Bone marrow (tissue), 2 donors: ENCODE measurements at places on chromosomes 5 and 9.

GRCh38 chr9:95920017-95920416 lies 44.5 kb downstream of the ERCC6L2 start:
- peak; percentile 20 for DNase-seq

- DNase-seq: no peak
These were observed 130.4 kb upstream of the BASP1 start for GRCh38 chr5:17087035-17087434.

DNA sequence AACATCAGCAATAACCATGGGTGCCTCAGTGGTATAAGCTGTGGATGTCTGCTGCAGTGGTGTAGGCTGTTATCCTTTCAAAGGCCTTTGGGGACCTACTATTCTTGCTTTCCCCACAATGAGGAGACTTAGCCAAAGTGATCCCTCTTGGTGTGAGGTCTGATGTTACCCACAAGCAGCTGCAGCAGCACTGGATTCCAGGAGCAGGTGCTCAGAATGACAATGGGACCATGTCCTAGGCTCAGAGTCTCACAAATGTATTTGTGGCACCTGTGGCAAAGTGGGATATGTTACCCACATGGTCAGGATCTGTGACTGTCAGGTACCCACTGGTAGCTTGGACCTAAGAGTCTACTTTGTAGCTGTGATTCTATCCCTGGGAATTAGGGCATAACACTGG lies 70.4 kb downstream of the RNF130 start:
- no peak for DNase-seq

- DNase-seq: no peak
These were observed 57.1 kb upstream of the ATG10 start for GRCh38 chr5:81914696-81915095.

- no peak for DNase-seq
These were observed 10.5 kb upstream of the MYORG start for GRCh38 chr9:34387239-34387638.

DNA sequence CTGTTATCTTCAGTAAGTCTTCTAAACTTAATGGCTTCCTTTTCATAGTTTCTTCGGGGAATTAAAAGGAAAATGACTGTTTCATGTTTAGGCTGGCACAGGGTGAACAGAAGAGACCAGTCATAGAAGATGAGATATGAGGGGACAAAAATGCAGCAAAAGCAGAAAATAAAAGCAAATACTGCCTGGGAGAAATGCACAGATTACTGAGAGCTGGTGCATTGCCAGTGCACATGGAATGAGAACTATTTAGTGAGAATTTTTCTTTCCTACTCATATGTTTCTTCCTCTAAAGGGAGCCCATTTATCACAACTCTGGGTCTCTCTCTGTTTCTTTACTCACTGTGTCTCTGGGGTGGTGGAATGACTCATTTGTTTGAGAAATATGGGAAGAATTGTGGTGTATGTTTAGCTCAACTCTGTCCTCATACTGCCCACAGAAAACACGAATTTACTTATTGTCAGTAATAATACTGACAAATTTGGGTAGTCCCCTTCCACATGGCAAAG lies 25.9 kb upstream of the ANKRD55 start:
- DNase-seq: peak; percentile 81

GRCh38 chr5:35313291-35313690 lies 83.0 kb upstream of the PRLR start:
- no peak for DNase-seq

DNA sequence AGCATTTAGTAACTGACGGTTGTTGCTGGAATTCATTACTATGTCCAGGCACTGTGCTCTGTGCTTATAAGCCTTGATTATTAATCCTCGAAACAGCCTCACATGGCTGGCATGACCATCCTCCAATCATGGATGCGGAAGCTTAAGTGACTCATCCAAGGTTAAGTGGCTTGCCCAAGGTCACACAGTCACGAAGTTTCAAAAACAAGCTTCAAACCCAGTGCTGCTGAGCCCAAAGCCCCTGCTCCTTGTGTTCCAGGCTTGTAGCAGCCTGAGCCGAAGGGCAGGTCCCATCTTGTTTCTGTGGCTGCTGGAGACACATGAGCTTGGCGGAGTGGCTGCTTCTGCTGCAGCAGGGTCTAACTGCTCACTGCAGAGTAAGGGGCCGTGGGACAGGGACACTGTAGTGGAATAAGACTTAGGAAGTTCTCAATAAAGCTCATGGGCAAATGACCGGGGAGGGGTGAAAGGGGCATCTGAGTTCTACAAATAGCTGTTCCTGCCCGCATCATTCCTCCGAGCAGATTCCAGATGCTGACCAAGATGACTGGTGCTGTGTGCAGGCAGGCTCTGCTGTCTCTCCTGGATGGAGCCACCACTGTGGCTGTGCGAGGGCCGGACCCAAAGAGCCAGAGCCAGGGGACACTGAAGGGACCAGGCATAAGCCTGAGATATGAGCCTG lies 32.4 kb downstream of the WHRN start:
- DNase-seq: no peak

DNA sequence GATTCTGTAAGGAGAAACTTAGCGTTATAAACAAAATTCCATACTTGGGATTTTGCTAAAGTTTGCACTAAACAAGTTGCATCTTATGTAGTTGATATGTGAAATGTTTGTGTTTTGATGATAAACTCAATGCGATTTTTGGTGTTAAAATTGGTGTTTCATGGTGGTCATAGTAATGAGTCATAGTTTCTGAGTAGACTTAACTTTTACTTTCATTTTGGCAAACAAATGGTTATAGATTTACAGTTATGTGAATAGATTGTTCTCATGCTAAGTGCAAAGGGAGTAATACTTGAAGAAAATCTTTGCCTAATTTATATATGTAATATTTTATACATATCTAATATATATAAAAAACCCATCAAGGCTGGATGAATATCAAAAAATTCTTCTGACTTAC lies 107.3 kb upstream of the ELAVL2 start:
- DNase-seq: no peak

- DNase-seq: no peak
These were observed 142.9 kb downstream of the AOPEP start for GRCh38 chr9:94869415-94869843.

- DNase-seq: no peak
These were observed 77.4 kb downstream of the MEGF10 start for GRCh38 chr5:127367946-127368465.

- DNase-seq: peak; percentile 2
These were observed 72.8 kb upstream of the ASTN2 start for GRCh38 chr9:117487555-117488175.

DNA sequence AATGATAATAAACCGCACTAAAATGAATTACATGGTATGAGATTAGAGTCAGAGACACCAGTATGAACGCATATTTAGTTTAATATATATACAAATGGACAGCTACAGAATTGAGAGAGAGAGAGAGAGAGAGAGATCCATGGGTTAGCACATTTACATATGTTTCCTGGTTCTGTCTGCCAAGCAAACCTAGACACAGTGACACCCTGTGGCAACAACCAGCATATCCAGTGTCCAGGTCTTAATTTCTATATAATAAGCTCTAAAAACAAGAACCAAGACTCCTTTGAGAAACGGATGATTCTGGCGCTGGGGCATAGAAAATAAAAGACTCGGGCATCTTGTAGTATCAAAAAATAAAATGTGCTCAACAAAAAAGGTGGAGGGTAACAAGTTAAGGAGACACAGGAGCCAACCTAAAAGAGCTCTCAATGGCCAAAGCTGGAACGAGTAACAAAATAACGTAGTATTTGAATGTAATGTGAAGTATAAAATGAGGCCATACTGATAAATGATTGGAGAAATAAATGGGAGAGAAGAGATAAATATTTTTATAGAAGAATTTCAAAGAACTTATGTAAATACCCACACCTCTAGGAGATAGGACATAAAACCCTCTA lies 84.5 kb downstream of the RFX3 start:
- DNase-seq: no peak

- no peak for DNase-seq
These were observed 23.3 kb upstream of the CPLANE1 start for GRCh38 chr5:37272511-37272910.

- DNase-seq: no peak
These were observed 93.2 kb downstream of the GLIS3 start for GRCh38 chr9:4206718-4207117.

DNA sequence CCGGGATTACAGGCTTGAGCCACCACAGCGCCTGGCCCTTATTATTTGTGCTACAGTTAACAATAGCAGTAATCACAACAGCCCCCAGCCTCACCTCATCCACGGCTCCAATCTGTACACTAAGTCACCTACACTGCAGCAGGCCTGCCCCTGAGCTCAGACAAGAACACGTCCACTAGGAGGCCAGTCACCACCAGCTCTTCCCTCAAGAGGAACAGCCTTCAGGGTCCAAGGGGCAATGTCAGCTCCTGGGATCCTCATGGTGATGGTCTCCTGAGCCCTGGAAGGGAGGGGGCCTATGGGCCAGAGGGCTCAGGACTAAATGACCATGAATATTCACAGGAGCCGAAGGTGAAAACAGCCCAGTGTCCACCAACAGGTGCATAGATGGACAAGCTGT lies 67.7 kb downstream of the VAV2 start:
- DNase-seq: no peak

- no peak for DNase-seq
These were observed 116.1 kb upstream of the TAF11L2 start for GRCh38 chr5:17381932-17382331.

GRCh38 chr9:85001925-85002324 lies 332.4 kb downstream of the NTRK2 start:
- no peak for DNase-seq
